ENCODE measurements at places on chromosomes 7 and 10.

- DNase-seq, result no peak
Measured at GRCh38 chr7:43385856-43386255, 197.1 kb upstream of the STK17A start.

DNA sequence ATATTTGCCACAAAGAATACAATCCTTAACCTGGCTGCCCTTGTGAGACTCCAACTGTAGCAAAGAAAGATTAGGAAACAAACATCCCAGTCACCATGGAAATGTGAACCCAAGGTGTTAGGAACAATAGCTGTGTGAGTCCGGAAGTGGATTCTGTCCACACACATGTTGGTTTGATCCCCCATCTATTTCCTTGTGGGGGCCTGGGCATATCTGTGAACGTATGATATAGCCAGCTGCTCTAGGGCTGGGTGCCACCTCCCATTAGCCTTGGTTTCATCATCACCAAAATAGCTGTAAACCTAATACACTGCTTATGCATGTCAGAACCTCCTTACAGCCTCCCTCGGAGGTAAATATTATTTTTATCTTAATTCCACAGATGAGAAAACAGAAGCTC is 26.4 kb downstream of the GRK5 start:
- DNase-seq, result no peak

GRCh38 chr10:106819490-106819889 is 345.0 kb downstream of the SORCS1 start:
- DNase-seq, result no peak

DNA sequence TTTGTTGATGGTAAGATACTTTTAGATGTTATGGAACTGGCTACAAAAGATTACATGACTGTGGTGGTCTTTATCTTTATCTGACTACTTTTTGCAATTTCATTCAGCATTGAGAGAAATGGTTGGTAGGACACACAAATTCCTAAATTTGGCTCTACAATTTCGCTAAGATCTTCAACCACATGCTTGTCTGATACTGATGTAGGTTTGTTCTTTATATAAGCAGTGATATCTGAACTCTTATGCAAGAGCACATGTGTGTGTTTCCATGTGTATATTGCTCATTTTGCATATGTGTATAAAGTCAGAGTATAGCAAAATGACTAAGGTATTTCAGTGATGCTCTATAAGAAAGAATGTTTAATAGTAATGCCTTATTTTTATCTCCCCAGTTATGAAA is 501.5 kb downstream of the ARL4A start:
- no peak for DNase-seq

DNA sequence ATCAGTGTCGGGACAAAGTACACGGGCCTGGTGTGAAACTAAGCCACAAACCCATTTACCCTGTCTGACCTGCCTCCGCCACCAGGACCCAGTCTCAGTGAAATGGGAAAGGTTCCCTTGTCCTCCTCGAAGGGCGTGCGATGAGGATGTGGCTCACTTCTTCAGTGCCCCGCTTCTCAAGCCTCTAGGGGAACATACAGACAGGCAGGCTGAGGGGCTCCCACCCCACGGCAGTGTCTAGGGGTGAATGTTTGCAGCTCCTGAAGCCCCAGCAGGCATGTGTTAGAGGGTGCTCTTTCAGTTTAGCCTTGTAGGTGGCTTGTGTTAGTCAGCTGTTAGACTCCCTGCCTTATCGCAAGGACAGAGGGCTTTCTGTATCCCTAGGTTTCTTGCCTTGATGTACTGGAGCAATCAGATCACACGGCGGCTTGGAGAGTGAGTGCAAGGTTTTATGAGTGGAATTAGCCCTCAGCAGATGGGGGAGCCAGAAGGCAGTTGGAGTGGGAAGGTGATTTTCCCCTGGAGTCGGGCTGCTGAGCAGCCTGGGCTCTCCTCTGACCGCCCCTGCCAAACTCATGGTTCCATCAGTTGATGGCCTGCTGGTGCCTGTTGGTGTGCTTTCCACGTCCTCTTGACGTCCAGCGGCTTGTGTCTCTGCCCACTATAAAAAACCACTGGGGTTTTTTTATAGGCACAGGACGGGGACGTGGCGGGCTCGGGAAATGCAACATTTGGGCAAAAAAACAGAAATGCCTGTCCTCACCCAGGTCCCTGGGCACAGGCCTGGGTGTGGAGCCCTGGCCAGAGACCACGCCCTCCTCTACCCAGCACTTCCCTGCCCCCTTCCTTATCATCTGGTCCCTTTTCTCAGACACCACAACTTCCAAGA is 759 bp downstream of the NUDT1 start:
- peak; percentile 48 for DNase-seq

- DNase-seq, result no peak
Measured at GRCh38 chr7:25305831-25306230, 77.5 kb upstream of the NPVF start.

DNA sequence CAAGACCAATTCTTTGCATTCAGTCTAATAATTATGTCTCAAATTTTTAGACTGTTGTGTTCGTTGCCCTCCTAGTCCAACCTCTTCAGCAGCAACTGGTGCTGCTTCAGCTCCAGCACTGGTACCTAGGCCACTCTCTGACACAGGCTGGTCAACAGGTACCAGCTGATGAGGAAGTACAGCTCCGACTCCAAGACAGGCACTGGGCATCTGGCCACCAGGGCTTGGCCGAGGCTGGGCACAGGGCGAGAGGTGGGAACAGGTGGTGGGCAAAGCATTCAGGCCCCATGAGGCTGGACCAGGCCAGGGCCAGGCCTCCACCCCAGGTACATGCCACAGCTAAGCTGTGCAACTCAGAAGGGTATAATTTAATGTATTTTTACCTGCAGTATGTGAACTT is 151.5 kb upstream of the AGR3 start:
- DNase-seq, result no peak
